ENCODE measurements at places on chromosomes 11 and 22. TPM values are rescaled to one million over a fixed set of nuclear protein-coding genes. Genes with fewer than 3 reads are reported as not detected.

GRIK4 gene
- 0.12 TPM for total RNA-seq

LSP1 gene
- total RNA-seq = 25.2 TPM

TIMP3 gene
- 62.1 TPM for total RNA-seq

PHOX2A gene
- not detected for total RNA-seq

USP2 gene
- total RNA-seq = under 0.01 TPM

NNMT gene
- total RNA-seq = 782 TPM

RAB6A gene
- 91.0 TPM for total RNA-seq
